ENCODE measurements at places on chromosomes 12 and 14.
A peak's percentile ranks its signal among the peaks of the same experiment; 100 is the strongest.

GRCh38 chr12:106585105-106585520 lies 2.3 kb downstream of the RFX4 start:
- DNase-seq, result no peak

GRCh38 chr12:108110844-108111243 lies 18.2 kb upstream of the WSCD2 start:
- no peak for DNase-seq

- no peak for DNase-seq
Observed at GRCh38 chr12:105409801-105410471, 79.4 kb downstream of the C12orf75 start.

DNA sequence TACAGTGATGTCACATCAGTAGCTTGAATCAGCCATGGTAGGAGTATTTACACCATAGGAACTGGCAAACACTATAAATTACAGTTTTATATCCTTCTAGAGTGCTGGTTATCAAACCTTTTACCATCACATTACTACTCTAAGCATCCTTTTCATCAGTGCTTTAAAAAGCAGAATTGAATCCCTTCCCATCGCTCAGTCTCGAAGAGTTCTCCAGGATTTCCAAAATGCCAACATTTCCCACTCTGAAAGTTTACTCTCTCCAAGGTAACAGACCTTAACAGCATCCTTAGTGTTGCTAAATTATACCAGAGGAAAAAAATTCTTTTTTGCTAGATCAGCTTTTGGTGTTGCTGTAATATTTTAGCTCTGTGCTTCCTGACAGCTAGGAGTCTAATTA lies 209.4 kb upstream of the USP15 start:
- no peak for DNase-seq

GRCh38 chr14:54784060-54784459 lies 118.6 kb downstream of the GCH1 start:
- no peak for DNase-seq

DNA sequence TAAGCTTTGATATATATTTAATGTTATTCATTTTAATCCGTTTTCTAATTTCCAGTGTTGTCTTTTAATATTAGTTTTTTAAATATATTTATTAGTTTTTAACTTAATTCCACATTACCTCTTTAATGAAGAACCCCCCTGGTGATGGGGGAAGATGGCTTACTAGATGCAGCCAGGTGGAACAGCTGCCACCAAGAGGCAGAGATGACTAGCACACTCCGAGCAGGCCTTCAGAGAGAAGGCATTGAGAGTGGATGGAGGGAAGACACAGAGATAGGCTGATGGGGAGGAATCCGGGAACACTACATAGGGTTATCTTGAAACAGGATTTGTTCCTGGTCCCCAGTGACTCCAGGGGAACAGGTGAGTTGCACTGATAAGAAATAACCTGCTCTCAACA lies 771.6 kb downstream of the LRFN5 start:
- DNase-seq, result no peak

GRCh38 chr14:75769047-75769685 lies 108.1 kb downstream of the TTLL5 start:
- no peak for DNase-seq

DNA sequence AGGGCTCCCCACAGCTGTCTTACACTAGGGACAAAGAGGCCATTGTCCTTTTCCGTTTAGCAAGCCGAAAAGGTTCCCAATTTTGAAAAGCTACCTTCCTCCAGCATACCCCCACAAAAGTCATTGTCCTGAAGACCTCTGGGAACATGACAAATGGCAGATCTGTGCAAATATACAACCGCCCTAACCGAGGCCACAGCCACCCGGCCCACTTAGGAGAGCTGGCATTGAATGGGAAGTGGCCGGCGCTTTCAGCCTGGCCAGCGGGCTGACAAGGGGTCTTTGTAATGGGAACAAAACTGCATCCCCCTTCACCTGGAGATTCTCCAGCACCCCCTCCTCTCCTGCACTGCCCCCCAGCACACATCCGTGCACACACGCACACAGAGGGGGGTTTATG lies 48.1 kb upstream of the VASH1 start:
- DNase-seq, result no peak

DNA sequence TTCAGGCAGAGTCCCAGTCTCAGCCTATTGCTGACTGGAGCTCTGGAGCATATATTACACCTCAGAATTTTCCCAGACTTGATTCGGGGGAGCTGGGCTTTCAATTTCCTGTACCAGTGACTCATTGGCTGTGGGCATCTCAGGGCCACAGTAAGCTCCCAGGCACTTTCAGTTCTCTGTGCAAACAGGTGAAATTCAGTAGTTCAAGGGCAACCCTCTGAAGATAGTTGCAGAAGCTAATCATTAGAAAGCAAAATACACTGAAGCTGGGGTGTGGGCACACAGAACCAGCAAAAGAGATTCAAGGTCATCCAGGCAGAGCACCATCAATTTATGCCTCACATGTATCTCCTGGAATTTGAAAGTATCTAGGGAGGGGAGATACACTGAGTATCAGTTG lies 8.1 kb upstream of the NIN start:
- no peak for DNase-seq

GRCh38 chr12:24488091-24488596 lies 460.8 kb downstream of the BCAT1 start:
- DNase-seq, result no peak

DNA sequence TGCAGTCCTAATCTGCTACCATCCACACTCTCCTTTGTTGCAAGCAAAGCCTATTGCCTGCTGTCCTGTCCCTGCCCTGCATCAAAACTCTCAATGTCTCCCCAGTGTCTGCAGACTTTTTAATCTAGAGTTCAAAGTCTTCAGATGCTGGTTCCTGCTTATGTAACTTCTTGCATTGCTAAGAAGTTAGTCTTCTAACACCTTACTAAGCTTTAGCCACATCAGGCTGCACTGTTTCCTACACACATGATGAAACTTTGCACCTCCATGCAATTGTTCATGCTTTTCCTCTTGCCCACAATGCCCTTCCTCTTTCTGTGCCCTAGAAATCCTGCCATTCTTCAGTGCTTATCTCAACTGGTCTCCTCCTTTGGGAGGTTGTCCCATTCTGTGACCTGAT lies 16.2 kb upstream of the DICER1 start:
- DNase-seq, result no peak

DNA sequence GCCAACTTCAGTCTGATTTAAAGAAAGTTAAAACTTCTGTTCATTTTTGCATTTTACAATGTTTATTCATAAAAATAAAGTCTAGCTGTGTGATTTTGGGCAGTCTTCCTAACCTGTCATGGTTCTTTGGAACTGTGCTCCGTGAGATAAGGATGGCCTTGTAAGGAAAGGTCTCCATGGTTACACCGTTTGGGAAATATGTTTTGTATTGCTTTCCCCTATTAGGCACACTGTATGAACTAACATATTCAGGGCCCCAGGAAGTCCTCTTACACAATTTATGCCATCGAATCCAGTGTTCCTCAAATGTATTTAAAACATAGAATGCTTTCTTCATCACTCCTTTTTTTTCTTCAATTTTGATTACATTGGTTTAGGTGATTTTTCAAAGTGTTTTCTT lies 54.5 kb downstream of the APAF1 start:
- no peak for DNase-seq

- no peak for DNase-seq
Observed at GRCh38 chr14:76769636-76770292, 8.5 kb downstream of the VASH1 start.

DNA sequence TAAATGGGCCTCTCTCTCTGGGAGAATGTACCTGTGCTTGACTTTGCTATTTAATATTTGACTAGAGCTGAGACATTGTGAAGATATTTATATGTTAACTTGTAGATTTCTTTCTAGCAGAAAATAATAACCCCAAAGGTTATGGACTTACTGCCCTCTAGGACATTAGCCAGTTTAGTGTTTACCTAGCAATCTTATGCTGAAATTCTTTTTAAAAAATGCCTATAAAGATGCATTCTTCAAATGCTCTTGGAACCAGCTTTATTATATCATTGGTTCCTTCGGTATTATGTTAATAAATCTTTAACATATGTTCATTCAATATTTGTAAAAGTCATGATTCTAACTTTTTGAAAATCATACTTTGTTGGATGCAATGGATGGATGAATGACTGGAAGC lies 28.0 kb downstream of the GPR19 start:
- no peak for DNase-seq

DNA sequence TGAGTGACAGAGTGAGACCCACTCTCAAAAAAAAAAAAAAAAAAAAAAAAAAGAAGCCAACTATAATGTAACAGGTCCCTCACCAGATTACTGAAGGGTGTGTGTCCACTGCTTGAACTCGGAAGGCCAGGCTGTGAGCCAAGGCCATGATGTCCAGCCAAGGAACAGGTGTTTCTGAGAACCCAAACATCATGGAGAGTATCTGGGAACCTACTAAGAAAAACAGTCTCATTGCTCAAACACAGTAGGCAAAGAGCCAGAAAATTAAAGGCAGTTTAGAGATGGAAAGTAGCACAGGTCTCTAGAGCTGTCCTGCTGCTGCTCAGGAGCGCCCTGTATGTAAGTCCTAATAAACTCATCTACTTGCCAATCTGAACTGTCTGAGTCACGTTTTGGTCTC lies 12.5 kb upstream of the MAP4K5 start:
- no peak for DNase-seq

DNA sequence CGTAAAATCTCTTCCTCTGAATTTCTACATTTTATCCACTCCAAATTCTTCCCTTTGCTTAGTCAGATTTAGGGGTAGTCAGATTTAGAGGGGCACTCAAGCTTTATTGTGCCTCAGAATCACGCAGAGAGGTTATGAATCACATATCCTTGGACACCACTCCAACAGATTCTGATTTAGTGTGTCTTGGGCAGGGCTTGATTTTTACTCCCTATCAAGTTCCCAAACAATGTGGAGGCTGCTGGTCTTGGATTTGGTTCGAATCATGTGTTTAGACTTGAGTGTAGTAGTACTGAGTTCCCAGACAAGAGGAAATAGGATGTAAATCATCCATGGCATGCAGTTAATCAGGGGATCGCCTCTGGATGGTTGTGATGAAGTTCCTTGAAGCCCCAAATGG lies 298.1 kb upstream of the CLEC14A start:
- no peak for DNase-seq

DNA sequence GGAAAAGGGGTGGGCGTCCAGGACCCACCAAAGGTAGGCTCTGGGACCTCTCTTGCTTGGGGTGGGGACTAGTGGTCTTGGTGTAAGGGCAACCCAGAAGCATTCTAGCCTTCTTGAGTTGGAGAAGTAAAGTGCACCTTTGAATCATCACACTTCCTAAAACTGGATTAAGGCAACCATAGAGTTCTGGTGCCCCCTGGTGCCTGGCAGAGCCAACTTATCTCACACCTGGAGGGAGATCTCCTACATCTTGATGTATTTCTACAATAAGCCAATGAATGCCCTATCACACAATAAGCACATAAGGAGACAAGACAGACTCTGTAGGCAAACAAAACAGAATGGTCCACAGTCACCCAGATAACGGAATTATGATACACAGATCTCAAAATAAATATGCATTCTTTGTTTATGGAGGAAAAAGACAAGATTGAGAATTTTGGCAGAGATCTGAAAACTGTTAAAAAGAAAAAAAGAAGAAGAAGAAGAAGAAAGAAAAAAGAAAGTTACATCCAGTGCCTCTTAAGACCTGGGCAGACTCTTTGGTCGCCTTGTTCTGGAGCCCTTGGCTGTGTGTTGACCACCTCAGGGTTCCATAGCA lies 95.9 kb upstream of the PPP2R5C start:
- DNase-seq, result peak; percentile 42

- peak; percentile 53 for DNase-seq
Observed at GRCh38 chr12:69254046-69254445, 14.7 kb downstream of the CPSF6 start.

- DNase-seq, result no peak
Observed at GRCh38 chr12:105983622-105984320, 155.0 kb downstream of the NUAK1 start.

DNA sequence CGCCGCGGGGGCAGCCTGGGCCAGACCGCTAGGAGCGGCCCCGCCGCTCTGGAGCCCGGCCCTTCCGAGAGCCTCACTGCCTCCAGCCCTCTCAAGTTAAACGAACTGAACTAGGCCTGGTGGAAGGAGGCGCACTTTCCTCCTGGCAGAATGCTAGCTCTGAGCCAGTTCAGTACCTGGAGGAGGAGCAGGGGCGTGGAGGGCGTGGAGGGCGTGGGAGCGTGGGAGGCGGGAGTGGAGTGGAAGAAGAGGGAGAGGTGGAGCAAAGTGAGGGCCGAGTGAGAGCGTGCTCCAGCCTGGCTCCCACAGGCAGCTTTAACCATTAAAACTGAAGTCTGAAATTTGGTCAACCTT lies 5.3 kb downstream of the LTB4R start:
- no peak for DNase-seq

DNA sequence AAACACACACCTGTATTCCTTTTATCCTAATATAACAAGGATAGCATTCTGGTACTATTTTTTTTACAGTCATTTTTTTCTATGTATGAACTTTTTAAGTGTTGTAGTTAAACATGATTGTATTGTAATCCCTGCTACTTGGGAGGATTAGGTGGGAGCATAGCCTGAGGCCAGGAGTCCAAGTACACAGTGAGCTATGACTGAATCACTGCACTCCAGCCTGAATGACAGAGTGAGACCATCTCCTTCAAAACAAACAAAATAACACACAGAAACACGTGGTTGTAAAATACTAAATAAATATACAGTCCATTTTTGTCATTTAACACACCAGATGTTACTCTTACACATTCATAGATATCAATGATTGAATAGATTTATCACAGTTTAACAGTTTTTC lies 56.9 kb downstream of the MAP4K5 start:
- DNase-seq, result no peak

DNA sequence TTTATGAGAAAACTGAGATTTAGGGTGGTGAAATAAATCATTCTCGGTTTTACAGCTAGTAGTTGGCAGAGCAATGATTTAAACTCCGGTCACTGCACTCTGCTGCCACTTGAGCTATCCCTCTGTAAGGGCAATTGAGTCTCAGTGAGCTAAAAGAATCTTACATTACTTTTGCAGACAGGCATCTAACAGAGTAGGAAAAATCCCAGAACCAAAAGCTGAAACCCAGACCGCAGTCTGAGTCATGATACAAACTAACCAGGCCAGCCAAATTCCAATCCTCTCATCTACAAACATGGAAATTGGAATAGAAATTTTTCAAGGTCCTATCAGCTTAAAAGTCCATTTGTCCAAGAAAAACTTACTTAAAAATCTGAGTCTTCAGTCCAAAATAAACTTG lies 73.7 kb downstream of the ANKS1B start:
- DNase-seq, result peak; percentile 15

DNA sequence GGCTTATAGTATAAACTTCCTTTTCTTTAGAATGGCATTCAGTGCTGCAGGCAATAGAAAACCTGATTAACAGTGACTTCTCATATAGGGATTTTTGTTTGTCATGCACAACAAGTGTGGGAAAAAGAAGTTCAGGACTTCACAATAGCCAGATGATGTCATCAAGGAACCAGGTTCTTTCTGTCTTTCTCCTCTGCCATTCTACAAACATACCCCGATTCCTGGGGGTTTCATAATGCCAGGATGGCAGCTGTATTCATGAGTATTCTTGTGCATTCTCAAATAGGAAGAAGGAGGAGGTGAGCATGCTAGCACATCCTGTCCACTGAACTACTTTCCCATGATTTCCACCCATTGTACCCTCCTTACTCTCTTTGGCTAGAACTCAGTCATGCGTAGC lies 182.7 kb upstream of the EEA1 start:
- no peak for DNase-seq

- no peak for DNase-seq
Observed at GRCh38 chr12:109274381-109274780, 34.7 kb downstream of the FOXN4 start.

- no peak for DNase-seq
Observed at GRCh38 chr12:116880817-116881324, 370 bp downstream of the HRK start.
